ENCODE measurements at places on chromosomes 3 and 15.

DNA sequence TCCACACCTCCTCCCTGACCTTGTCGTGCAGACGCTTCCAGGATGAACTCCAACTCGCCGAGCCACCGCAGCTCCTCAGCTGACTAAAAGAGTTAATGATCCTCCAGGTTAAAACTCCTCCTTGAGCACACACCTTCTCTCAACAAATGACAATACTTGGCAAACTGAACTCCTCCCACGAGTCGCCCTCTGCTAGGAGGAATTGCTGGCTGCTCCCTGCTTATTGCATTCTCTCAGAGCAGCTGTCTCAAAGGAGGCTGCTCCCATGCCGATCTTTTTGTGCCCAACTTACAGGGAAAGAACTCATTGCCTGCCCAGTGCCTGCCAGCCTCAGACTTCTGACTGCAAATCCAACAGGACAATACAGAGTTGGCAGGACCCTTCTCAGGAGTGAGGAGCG lies at the start of gene ATP13A4:
Gene ATP13A4 (minus strand): TSS at position 85 of the 400 bp plus-strand sequence. CDS start 96 bp downstream, outside the sequence.
- DNase-seq = peak; percentile 31

- no peak for DNase-seq
Measured at GRCh38 chr15:98567951-98568350, 80.4 kb upstream of the IGF1R start.

- peak; percentile 38 for DNase-seq
Measured at GRCh38 chr3:9135930-9136525, 113.4 kb downstream of the SRGAP3 start.

- DNase-seq = no peak
Measured at GRCh38 chr15:66508293-66508883, 3.3 kb downstream of the ZWILCH start.

GRCh38 chr3:117719316-117719926 lies 1009.8 kb downstream of the TUSC7 start:
- peak; percentile 32 for DNase-seq

DNA sequence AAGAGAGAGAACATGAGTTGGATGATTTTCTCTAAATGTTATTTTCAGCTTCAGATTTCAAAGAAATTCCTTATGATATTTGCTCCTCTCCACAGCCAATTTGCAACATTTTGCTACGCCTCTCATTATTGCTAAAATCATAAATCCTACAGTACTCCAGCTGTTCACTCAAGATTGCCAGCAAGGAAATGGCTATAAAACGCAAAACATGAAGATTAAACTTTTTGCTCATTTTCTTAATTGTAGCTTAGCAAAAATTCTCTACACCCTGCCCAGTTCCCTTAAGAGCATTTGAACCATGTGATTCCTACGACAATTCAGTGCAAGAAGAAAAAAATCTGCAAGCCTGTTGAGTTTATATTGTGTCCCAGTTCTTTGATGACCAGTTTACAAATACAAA lies 6.8 kb downstream of the CHRNA3 start:
- no peak for DNase-seq

- no peak for DNase-seq
Measured at GRCh38 chr3:108251265-108251664, 29.0 kb upstream of the IFT57 start.

- DNase-seq = no peak
Measured at GRCh38 chr3:110062716-110063115, 725.4 kb upstream of the DPPA4 start.

DNA sequence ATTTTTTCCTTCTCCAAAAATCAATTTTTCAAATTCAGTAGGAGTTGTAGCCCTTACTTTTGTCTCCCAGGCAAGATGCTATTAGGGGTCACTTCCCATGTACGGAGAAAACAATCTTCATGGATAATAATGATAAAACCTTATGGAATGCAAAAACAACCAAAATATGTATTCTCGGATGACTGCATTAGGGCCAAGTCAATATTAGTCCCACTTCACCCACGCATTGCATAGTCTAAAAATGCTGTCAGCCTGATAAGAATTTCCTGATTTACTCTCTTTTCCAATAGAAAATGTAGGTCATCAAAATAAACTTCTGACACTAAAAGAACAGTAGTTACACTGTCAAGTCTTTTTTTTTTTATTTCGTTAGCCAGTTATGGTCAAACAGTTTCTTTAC lies 2.7 kb downstream of the VGLL3 start:
- no peak for DNase-seq

DNA sequence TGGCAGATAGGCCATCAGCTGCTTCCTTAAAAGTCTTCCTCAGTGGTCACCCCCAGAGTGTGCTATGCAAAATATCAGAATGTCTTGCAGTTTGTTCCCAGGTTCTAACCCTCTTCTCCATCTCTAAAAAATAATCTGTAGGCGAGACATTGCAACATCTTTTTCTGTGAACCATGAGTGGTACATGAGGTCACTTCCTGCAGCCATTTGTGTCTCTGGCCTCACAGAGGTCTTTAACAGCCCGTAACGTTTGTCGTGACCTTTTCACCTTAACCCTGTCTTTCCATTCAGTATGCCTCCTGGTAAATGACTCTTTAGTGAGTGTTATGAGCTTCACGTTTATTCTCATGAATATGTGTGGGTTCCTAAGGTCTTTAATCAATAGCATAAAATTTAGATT lies 145.4 kb downstream of the KLHL25 start:
- DNase-seq = peak; percentile 15

DNA sequence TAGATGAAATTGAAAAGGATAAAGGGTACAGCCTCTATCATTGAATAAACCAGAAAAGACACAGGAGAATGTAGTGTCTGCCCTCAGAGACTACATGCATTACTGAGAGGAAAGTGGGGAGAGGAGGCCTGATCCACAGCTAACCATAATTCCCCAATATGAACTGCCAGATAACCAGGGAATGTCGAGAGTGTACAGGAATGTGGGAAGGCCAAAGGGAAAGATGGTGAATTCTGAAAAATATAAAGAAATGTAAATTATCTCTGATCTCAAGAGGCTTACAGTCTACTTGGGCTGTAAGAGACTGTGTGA lies 22.3 kb downstream of the MYO1E start:
- no peak for DNase-seq

DNA sequence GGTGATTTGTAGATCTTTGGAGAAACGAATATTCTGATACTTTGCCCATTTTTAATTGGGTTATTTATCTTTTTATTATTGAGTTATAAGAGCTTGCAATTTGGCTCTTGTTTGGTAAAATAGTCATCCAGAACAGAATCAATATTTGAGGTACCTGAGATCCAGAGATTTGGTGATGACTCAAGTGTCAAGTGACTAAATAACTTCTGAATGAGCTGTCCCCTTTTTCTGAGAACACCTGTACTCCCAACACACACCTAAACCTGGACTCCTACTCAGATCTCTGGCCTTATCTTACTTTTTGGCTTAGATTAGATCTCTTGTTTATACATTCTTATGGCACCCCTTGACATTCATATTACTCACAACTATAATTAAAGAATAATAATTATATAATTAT lies 3.1 kb upstream of the TRA2B start:
- DNase-seq = no peak

DNA sequence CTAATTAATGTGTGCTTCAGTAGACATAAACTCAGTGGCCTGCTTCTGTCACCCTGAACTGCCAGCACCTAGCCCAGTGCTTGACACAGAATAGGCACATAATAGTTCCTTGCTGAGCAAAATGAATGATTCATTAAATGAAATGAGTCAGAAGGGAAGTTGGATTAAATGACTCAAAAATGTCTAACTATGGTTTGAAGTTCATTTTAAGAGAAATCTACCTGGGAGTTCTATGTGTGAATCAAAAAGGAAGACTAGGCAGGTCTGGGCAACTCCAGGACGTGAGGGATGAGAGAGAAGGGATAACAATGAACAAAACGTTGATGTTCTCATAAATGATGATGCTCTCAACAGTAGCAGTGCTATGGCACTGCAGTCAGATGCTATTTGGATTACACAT lies 175.0 kb downstream of the CFAP20DC start:
- no peak for DNase-seq

- no peak for DNase-seq
Measured at GRCh38 chr3:59367150-59367549, 317.3 kb upstream of the CFAP20DC start.

DNA sequence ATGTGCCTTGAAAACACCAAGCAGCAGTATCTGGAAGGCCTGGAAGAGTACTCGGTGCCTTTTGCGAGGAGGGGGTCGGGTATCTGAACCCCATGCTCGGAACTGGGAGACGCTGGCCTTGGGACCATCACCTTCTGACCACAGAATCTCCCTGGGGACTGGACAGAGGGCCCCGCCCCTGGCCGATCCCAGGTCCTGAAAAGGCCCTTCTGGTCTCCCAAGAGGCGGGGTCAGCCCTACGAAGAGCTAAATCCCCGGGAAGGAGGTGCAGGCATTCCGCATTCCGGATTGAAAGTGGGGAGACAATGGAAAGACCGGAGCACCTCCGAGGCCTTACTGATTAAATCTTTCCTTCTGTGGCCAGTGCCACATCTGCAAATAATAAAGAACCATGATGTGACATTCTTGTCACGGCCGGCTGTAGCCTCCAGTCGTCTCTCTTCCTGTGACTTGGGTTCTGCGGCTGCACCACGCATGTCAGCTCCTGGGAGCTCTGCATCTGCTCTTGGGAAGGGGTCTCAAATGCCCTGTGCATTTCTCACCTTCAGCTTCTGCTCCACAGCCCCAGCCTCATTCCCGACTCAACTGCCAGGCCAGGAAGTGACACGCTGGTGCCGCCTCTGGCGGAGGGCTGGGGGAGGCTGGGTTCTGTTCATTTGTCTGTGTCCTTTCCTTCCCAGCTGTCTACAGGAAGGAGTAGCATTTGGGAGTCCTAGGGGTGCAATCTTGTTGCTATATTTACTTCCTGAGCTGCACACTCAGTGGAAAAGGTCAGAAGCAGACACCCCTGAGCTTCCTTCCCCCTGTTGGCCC lies 173.5 kb downstream of the KLF13 start:
- no peak for DNase-seq
